ENCODE measurements at places on chromosomes 12 and 14.

GRCh38 chr12:56413392-56413791 lies 35.8 kb downstream of the TIMELESS start:
- no peak for DNase-seq

DNA sequence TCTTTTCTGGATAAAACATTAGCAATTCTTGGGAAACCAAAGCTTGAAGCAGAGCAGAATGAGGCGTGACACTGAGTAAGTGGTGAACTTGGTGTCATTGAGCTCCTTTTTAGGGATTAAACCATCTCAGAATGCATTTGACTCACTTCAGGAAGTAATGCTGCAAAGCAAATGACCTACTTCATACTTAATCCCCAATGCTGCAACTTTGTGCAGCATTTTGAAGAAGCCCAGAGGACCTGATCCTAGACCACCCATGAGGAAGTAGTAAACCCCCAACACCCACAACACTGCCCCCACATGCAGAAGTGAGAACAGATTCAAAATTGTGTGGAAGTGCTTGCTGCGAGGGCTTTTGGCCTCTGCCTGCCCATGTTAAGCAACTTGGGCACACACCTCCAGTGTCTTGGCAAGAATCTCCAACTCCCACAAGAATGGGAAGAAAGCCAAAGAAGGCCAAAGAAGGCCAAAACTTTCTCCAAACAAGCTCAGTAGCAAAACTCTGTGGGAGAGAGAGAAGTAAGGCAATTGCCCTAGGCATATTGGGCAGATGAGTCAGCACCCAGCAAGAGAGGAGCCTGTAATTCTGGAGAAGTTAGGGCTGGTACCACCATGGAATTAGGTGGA lies 69.2 kb upstream of the ETV6 start:
- no peak for DNase-seq

DNA sequence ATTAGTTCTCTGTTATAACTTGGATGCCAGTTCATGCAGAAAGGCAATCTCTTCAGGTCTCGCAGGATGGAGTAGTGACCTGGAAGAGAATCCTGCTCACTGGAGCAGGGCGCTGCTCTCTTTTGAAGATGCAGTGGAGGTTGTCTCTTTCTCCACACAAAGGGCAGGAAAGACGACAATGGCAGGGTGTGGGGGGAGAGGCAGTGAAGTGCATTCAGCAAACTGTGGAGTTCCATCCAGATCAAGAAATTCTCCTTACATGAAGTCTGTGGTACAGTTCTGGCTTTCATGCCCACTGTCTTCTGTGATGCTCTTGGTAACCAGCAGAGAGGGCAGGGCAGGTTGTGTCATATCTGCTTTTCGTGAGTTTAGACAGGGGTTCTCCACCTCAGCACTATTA lies 6.6 kb upstream of the PPP2R5C start:
- no peak for DNase-seq

- DNase-seq: no peak
Observed at GRCh38 chr12:94587266-94588241, 62.8 kb downstream of the TMCC3 start.

DNA sequence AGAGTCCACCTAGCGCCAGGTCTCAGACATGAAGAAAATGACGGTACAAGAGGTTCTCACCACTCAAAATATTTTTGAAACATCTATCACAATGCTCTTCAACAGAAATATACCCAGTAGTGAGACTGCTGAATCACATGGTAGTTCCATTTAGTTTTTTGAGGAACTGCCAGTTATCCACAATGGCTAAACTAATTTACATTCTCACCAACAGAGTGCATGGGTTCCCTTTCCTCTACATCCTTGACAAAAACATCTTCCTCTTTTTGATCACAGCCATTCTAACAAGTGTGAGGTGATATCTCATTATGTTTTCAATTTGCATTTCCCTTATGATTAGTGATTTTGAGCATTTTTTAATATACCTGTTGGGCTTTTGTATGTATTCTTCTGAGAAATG lies 5.7 kb upstream of the GPR65 start:
- no peak for DNase-seq

DNA sequence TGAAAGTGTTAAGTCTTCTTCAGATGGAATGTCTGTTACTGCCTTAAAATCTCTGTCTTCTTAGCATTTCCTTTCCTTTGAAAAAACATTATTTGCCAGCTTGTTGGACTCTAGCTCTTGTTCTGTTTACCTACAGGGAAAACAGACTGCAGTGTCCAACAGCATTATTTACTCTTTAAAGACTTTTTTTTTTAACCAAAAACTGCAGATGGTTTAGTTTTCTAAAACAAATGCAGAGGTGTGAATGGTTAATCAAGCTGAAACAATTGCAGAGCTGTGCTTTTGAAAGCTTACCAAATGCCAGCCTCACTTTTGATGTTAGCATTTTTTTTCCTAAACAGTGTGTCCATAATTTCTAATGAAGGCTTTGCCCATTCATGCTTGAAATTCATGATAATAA lies 323.3 kb downstream of the TMEM117 start:
- DNase-seq: no peak

DNA sequence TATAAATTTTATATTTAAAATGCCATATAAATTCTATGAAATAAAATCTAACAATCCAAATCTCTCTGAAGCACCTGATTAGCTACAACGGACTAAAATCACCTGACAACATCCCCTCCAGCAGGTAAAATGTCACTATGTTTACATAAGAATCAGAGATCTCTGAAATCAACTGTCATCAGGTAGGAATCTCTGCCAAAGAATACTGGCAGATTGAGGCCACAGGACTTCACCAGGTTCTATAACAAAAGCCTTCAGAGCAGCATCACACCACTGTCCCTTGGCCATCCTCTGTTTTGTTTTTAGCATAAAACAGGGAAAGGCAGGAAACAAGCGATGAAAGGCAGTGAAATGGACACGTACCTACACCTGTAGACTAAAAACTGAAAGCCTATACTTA lies 22.1 kb downstream of the FGD6 start:
- DNase-seq: no peak

DNA sequence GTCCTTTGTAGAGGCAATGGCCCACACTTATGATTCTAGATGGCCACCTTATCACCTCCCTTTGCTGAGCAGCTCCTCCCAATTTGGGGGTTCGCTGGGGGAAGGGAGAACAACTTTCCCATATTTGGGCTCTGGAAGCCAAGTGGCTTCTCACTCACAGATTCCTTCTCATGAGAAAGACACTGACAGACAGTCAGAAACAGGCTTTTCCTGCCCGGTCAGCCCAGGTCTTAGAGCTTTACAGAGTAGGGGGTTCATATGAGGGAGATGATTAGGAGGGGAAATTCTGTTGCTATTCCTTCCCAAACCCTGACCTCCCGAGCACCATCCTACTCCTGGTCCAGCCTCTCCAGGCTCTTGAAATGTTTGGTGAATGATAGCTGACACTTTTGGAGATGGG lies 60.1 kb upstream of the HSPB8 start:
- no peak for DNase-seq

- DNase-seq: peak; percentile 79
Observed at GRCh38 chr12:121536054-121536898, 44.5 kb downstream of the KDM2B start.

DNA sequence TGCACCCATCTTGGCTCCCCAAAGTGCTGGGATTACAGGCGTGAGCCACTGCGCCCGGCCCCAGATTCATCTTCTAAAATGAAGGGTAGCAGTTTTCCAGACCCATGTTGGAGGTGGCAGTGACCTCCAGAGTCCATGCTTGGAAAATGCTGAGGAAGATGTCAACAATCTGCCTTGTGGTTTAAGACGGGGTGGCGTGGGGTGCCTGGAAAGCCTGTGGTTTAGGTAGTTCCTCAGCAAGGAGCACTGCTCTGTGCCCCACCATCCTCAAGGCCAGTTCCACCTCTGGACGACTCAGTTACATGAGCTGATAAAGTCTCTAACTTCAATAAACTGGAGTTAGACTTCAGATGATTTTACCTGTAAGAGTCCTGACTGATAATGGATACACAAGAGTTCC lies 48.6 kb downstream of the DRAM1 start:
- no peak for DNase-seq

DNA sequence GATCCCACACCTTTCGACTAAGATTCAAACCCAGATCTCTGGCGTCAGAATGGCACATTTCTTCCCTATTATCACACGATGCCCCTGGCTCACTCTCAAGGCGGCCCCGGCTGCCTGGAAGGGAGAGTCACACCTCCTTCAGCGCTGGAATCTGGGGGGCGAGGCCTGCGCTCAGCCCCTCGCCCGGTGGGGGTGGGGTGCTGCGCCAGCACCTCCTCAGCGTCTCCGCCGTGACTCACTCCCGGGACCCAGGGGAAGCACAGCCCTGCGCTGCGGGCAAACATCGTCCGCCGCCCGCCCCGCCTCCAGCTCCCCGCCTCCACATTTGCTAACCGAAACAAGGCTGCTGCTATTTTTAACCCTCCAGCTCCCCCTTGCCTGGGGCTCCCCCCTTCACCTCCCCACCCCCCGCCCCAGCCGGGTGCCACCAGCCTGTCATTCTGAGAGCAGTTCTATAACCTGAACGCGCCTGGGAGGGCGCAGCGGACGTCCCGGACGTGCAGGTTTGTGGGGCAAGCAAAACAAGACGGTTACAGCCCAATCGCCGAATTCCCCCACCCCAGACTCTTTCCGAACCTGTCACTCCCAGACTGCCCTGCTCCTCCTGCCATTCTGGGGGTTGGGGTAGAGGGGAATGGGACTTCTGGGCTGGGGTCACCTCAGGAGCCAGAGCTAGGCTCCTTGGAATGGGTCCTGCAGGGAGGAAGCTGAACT lies 6.7 kb downstream of the HDAC7 start:
- DNase-seq: peak; percentile 66

DNA sequence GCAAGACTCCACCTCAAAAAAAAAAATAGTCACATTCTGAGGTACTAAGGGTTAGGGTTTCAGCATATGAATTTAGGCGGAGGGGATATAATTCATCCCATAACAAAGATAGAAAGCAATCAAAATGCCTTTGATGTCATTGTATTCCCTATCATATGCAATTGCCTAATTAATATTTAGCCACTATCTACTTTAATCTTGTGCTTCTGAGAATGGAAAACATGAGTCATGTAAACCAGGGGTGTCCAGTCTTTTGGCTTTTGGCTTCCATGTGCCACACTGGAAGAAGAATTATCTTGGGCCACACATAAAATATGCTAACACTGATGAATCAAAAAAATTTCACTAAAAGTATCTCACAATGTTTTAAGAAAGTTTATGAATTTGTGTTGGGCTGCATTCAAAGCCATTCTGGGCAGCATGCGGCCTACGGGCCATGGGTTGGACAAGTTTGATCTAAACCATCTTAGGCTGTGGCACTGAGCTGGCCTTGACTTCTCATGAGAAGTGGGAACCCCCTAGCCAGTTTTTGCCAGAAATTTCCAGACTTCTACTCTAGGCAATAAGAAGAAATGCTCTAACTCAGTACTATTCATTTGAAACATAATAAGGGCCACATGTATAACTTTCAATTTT lies 219.8 kb downstream of the PTPRO start:
- DNase-seq: peak; percentile 55

DNA sequence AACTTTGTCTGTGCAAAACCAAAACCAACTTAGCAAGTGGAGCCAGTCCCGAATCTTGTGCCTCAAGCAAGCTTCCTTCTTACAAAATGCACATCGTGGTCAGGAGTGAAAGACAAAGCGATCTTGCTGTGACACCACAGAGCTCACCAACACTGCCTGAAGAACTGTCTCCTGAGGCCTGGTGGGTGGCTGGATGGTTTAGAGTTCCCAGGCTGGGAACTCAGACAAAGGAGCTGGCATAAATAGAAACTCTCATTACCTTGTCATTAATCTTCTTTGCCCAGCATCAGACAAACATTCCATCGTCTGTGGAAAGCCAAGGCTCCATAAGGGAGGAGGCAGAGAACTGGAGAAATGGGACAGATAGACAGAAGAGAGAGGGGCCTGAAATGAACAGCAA lies 144.8 kb downstream of the KCNA5 start:
- no peak for DNase-seq

GRCh38 chr12:121649322-121649721 lies 20.1 kb downstream of the MORN3 start:
- no peak for DNase-seq

DNA sequence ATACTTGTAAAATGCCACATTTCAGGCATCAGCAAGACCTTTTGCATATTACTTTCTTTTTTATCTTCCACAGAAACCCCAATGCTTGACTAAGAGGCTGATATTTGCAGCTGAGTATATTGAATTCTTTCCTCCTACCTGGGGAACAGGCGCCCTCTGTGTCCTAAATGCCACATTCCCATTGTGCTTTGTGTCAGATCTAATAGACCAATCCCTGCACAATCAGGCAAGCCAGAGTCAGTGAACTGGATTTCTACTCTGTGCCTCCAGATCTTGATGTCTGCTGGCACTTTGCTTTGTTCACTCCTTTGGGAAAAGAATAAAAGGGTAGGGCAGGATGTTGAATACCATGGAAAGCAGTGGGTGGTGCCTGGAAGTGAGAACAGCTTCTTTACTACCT lies 22.4 kb upstream of the TAS2R42 start:
- peak; percentile 13 for DNase-seq

DNA sequence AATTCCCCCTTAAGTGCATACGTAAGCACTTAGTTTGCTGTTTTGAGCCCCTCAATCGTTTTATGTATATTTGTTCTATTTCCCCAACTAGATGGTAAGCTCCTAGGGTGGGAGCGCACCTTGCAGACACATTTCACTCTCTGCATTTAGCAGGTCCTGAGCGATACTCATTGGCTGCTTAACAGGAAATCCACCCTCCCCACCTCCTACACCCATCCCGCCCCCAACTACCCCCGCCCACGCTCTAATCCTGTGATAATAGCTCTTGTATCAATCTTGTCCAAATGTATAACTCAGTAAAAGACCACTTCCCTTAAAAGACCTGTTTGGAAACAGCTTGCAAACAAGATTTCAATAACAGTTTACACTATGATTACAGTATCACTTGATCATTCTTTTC lies 8.1 kb downstream of the LPAR5 start:
- DNase-seq: no peak

GRCh38 chr14:87483271-87484260 lies 509.4 kb downstream of the GALC start:
- no peak for DNase-seq

DNA sequence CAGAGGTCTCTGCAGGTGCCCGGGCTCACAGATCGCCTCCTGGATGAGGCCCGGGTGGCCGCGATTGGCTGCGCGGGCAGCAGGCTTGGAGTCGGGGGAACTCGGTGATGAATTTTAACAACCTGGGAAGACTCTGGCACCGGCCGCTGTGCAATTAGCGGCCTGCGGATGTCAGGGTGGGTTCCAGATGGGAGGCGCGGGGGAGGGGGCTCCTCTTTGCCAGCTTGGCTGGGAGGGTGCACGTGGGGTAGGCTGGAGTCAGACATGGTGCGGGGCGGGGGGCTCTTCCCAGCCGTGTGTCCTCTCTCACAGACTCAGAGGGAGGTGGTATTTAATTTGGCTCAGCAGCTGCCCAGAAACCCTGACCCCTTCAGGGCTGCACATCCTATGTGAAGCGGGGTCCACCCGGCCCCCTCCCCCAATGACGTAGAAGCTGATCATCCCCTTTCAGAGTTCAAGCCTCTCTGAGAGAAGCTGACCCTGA lies 81.4 kb downstream of the KIF26A start:
- no peak for DNase-seq

GRCh38 chr12:11577658-11578260 lies 71.7 kb upstream of the ETV6 start:
- no peak for DNase-seq

- no peak for DNase-seq
Observed at GRCh38 chr14:95761436-95761835, 47.5 kb upstream of the TCL1A start.

All from SW480 (cell line).